ENCODE measurements at places on chromosomes 7 and 10.

GRCh38 chr7:105364684-105365083 lies 24.0 kb downstream of the SRPK2 start:
- DNase-seq = no peak

GRCh38 chr10:6986927-6987326 lies 406.9 kb upstream of the PRKCQ start:
- no peak for DNase-seq

DNA sequence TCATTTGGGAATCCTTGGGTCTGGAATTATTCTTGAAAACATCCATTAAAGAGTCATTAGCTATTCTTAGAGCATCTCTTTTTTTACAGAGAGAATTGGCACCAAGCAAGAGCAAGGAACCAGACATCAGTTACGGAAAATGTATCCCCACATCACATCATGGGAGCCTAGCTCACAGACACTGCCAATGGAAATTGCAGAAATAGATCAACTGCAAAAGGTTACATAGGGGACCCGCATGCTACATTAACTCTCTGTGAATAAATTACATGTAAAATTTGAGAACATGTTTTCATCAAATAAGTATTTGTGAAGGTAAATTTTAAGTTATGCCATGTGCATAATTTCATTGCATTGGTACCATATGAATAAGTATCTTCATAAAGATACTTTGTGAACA lies 224.8 kb downstream of the ZNF248 start:
- no peak for DNase-seq

- DNase-seq = peak; percentile 78
Measured at GRCh38 chr10:132387764-132388210, 9.2 kb upstream of the PWWP2B start.

GRCh38 chr10:43076876-43077420 lies at the start of gene RET:
Gene RET, plus strand, starts transcription at chr10:43077069. Its CDS starts 190 bp downstream, at chr10:43077259.
- DNase-seq = no peak

GRCh38 chr10:63200431-63200830 lies 67.3 kb downstream of the NRBF2 start:
- no peak for DNase-seq

DNA sequence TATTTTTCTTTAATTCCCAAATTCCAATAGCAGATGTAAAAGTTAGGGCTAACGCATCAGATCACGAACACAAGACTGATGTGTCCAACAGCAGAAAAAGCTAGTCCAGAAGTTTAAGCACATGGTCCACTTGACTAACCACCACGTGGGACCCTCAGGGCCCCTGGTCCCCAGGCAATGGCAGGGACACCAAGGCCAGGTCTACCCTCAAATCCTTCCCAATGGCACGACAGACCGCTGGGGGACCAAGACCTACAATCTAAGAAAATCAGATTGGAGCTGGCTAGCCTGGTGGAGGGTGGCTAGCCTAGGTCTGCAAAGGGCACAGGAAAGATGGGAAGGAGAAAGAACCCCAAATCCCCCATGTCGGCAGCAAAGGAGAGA lies 1.5 kb downstream of the GIGYF1 start:
- peak; percentile 30 for DNase-seq

GRCh38 chr7:29401769-29402168 lies 161.9 kb upstream of the PRR15 start:
- no peak for DNase-seq

DNA sequence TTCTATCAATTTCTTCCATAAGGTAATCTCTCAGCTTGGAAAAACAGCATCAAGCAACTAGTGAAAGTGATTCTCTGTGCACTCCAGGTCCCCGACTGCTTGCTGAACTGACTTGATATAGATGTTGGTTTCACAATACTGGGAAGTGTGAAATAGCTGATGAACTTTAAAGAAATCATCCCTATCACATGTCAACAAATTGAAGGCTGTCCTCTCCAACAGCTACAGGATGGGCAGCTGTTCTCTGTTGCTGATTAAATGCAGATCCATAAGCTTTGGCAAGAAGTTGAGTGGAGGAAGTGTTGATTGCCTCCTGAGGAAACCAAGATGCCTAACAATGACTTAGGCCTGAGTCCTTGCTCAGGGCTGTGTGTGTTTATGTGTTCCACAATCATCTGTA lies 130.4 kb upstream of the GDF10 start:
- no peak for DNase-seq

- DNase-seq = no peak
Measured at GRCh38 chr10:113230011-113230610, 280.1 kb downstream of the TCF7L2 start.

- no peak for DNase-seq
Measured at GRCh38 chr7:151307536-151307935, 34.1 kb upstream of the NUB1 start.

DNA sequence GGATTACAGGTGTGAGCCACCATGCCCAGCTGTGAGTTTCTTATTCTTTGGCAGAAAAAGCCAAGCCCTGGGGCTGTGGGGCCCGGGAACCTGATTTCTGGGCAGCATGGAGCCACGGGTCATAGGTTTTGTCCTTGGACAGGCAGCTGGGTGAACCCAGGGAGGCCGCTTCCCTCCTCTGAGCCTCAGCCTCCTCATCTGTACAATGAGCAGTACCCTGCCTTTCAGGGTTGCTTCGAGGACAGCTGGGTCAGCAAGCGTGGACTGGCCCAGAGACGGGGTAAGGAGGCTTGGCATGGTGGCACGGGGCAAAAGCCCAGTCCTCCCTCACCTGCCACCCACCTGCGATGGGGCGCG lies 84.1 kb upstream of the GNA12 start:
- DNase-seq = peak; percentile 50

DNA sequence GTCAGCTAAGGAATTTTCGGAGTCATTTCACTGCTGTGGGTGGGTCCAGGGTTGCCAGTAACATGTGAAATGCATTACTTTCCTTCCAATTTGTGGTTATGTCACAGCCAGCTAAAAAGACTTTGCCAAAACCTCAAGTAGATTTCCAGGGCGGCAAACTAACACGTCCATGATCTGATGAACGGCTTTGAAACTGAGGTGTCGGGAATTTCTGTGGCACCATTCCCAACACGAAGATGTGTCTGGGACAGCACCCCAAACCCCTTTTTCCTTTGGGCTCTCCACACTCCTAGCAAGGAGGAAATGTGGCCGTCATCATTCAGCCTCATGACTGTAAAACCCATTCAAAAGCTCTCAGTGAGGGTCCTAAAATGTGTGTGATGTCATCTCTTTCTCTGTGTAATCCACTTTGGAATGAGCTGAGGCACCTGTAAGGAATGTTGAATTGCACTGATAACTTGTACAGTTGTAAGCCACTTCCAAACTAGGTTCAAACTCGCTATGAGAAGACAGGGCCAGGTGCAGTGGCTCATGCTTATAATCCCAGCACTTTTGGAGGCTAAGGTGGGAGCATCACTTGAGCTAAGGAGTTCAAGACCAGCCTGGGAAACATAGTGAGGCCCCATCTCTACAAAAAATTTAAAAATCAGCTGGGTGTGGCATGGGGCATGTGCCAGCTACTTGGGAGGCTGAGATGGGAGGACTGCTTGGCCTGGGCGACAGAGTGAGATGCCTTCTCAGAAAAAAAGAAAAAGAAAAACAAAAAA lies 146.1 kb upstream of the FRMD4A start:
- no peak for DNase-seq

DNA sequence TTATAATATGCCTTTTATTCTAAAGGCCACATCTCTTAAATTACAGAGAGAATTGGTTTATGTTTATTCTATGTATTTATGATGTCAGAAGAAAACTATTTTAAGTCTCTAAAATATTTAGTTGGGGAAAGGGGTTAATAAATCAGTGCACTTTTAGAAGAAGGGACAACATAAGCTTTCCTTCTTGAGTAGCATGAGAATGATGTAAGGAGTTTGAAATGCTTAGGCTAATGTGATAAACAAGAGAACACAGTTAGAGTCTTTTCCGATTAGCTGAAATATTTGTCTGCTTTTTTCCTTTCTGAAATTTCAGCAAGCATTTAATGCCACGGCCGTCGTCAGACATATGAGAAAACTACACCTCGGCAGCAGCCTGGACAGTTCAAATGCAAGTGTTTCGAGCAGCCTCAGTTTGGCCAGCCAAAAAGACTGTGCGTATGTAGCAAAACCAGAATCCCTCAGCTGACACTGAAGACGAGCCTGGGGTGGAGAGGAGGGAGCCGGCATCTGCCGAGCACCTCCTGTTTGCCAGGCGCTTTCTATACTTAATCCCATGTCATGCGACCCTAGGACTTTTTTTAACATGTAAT lies 176.2 kb downstream of the CCDC3 start:
- DNase-seq = no peak

DNA sequence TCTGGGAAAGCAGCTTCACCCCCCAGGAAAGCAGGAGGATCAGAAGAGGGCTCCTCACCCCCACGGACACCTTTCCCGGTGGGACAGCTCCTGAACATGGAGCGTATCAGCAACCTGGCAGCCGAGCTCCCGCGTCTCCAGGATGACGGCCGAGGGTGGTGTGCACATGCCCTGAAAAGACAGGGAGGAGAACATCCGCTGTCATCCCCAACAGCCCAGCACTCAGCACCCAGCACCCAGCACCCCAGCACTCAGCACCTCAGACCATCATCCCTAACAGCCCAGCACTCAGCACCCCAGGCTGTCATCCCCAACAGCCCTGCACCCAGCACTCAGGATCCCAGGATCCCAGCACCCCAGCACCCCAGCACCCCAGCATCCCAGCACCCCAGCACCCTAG lies 3.9 kb upstream of the CFAP46 start:
- DNase-seq = no peak

DNA sequence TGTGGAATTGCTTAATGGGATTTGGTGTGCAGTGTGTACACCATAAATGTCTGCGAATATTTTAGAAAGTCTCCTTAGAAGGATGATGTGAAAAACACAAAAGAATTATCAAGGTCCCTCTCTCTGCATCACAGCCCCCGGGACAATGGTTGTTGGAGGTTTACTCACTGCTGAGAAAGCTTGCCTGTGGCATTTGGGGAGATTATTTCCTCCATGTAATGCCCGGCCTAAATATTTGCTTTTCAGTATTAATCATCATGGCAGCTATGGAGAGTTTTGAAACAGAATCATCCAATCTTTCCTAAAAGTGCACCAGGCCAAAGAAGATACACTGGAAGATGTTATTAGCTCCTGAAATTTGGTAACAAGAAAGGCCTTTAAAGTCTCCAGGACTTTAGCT lies 113.8 kb upstream of the ADCY1 start:
- no peak for DNase-seq

DNA sequence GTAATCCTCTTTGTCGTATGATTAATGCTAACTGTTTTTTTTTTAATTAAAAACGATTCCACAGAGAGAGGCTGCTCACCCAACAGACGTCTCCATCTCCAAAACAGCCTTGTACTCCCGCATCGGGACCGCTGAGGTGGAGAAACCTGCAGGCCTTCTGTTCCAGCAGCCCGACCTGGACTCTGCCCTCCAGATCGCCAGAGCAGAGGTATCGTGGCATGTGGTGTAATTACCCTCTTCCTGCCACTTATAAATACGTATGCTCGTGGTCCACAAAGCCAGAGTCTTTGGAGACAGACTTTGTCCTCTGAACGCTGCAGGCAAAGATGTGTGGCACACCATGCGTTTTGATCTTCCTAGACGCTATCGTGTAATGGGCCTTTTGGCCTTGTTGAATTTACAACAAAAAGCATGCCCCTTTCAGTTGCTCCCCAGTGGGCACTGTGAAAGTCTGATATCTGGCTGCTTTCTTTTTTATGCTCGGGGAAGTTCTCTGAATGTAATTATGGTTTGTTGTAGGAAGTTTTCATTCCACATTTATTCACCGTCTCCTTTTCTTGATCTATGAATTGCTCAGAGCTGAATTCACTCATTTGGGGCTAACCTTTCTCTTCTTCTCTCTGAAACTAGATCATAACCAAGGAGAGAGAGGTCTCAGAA lies 33.6 kb upstream of the BTBD16 start:
- no peak for DNase-seq

- DNase-seq = no peak
Measured at GRCh38 chr7:148037044-148037443, 553.5 kb upstream of the C7orf33 start.

DNA sequence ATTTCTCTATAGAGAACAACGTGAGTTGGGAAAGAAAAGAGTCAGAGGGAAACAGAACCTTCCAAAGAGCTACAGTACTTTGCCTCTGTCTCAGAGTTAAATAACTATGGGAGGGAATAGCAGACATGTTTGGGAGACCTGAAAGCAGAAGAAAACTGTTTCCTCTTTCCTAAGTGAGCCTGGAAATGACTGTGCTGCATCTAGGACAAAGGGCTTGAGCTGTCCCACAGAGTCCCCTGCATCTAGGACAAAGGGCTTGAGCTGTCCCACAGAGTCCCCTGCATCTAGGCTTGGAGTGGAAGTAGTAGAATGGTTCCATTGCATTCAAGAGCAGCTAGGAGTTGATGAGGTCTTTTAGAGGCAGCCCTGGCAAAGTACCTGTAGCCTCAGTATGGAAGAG lies 149.7 kb downstream of the DKK1 start:
- DNase-seq = no peak

- DNase-seq = no peak
Measured at GRCh38 chr10:30752481-30752881, 122.9 kb upstream of the LYZL2 start.

DNA sequence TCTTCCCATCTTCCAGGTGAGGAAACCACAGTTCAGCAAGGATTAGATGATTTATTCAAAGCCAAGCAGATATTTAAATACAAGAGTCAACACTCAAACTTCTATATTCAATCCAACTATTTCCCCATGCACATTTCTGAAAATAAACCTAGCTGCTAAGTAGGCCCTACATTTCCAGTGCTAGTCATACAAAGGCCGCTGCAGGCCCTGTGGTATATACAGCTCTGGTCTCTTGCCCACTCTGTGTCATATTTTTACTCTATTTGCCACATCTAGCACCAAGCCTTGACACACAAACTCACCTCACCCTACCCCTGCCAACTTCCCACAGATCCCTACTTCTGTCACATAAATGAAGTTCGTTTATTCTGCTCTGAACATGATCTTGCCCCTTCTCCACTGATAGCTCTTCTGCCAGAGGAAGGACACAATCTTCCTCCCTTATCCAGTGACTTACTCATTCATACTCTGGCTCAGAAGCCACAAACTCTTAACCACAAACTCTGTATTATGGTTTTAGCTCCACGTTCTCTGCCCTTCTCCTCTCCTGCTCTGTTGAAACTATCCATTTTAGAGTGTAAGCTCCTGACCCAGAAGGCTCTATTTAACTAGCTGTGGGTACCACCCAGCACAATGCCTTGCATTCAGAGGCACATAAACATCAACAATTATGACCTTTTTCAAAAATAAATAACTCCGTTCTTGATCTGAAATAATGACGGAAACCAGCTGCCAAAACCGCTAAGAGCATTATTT lies 180.7 kb downstream of the CPEB3 start:
- no peak for DNase-seq

DNA sequence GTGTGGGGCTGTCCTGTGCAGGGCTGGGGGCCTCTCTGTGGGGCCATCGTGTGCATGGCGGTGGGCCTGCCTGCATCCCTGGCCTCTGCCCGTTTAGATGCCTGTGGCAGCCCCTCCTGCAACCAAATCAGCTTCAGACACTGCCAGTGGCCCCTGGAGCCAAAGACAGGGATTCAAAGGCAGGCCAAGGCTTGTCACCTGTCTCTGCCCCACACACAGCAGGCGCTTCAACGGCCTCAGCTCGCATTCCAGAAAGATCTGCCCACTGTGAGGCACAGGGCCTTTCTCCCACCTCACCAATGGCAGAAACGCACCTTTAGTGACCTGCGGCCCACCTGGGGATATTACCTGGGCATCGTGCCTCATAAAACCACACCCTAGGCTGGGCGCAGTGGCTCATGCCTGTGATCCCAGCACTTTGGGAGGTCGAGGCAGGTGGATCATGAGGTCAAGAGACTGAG lies 46.0 kb downstream of the INSIG1 start:
- peak; percentile 41 for DNase-seq

Data from right lobe of liver (tissue), 6 donors.